ENCODE measurements at places on chromosomes 16 and 17. TPM values are rescaled to one million over a fixed set of nuclear protein-coding genes. Genes with fewer than 3 reads are reported as not detected.

DNA sequence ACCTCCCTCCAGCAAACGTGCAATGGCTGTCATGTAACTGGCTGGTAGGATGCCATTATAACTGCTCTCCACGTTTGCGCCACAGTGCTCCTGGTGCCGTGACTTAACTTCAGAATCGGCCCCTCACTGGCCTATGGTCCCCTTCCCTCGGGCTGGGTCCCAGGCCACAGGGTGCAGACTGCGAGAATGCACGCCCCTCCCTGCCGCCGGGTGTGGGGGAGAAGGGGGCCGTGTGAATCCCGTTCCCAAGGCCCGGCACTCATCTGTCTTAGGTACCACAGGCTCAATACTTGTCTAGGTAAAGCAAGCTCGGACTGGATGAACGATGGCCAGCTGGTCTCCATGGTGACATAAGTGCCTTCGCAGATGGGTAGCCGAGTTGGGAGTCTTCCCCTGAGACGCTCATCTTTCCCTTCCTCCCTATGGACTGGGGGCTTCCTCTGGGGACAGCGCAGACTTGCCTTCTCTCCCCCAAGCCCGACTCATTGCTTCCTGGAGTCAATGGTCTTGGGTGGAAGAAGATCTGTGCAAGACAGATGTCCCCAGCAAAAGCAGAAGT lies 37.8 kb downstream of the TIMM22 start:
- peaks cover 8% of the 10 kb centered on the region for H3K4me1 ChIP-seq
- H3K27ac ChIP-seq: no peak overlapping the region
- H3K36me3 ChIP-seq: no peaks in the 10 kb centered on the region
- DNase-seq: no peak
- no peak overlapping the region for H3K4me3 ChIP-seq

DNA sequence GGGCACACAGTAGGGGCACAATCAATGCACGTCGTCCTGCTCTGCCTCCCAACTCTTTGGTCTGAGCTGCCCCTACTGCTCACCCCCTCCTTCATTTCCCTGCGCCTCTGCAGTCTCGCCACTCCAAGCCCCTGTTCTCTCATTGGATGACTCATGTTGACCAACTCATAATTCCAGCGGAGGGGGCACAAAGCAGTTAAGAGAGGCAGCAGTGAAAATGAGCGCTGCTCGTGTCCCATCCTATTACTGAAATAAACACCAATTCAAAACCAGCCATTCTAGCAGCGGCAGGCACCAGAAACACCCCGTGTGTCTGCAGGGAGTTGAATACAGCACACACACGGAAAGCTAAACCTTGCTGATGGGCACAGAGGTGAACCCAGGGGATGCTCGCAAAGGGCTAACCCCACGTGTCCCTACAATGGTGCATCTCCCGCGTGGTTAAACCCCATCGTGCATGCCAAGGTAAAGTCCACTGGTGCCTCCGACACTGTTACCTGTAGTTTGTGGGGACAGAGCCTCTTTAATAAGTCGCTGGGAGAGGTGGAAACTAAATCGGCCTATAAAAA lies 310.4 kb downstream of the XYLT1 start:
- H3K4me1 ChIP-seq: peaks cover 25% of the 10 kb centered on the region
- H3K27me3 ChIP-seq: no peaks in the 10 kb centered on the region
- H3K36me3 ChIP-seq: no peaks in the 10 kb centered on the region
- peak overlapping the region; percentile 1 for H3K27ac ChIP-seq
- no peak for DNase-seq

GRCh38 chr17:59825533-59826322 lies 67.0 kb downstream of the TUBD1 start:
- DNase-seq: no peak
- no peak overlapping the region for H3K4me3 ChIP-seq
- no peaks in the 10 kb centered on the region for H3K27me3 ChIP-seq
- no peaks in the 10 kb centered on the region for H3K36me3 ChIP-seq
- peak overlapping the region; percentile 87 for H3K27ac ChIP-seq

GRCh38 chr17:3740611-3741073 lies 16.9 kb downstream of the HASPIN start:
- H3K27me3 ChIP-seq: no peaks in the 10 kb centered on the region
- no peak for DNase-seq
- H3K4me1 ChIP-seq: peaks cover 22% of the 10 kb centered on the region
- H3K4me3 ChIP-seq: no peak overlapping the region

Gene KRTAP3-1
- not detected for total RNA-seq

Gene USP31
- 17.4 TPM for total RNA-seq

Gene OMG
- not detected for total RNA-seq

DNA sequence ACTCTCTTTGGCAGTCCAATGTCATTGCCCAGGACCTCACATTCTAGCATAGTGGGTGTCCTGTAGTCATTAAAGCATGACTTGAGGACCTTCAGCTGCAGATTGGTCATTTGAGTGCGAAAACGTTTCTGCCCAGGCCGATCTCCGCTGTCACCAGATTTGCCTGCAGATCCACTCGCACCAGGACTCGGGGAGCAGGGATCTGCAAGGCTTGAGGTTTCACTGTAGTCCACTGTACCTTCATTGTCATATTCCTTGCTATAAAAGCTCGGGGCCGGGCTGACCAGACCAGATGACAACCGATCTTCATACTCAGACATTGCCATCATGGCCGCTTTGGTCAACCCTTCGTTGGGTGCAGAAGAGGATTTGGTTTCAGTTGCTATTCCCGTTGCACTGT lies 254.2 kb downstream of the ZFHX3 start:
- H3K27ac ChIP-seq: no peak overlapping the region
- H3K4me1 ChIP-seq: no peaks in the 10 kb centered on the region
- H3K36me3 ChIP-seq: peaks cover 18% of the 10 kb centered on the region

GRCh38 chr17:20315821-20316220 lies 151.5 kb downstream of the LGALS9B start:
- H3K27ac ChIP-seq: no peak overlapping the region
- no peaks in the 10 kb centered on the region for H3K4me1 ChIP-seq
- 0 out of 2 replicates have a peak, but pooled peaks cover 3% of the 10 kb centered on the region for H3K27me3 ChIP-seq
- no peak overlapping the region for H3K4me3 ChIP-seq

DNA sequence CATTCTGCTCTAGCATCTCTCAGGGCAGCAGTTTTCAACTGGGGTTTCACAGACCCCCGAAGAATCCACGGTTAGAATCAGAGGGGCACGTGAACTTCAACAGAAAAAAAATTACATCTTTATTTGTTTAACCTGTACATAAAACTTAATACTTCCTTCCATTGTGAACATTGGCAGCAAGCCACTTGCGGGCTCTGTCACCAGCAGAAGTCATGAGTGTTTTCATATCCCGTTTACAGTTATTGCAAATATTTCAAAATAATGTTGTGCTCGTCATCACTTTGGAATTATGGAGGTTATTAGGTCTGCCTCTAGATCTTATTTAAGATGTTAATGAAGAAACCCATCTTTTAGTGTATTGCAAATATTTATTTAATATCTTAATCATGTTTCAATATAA lies 109.8 kb downstream of the SDR42E1 start:
- H3K36me3 ChIP-seq: peaks cover 9% of the 10 kb centered on the region
- no peak for DNase-seq
- no peak overlapping the region for H3K27ac ChIP-seq
- H3K4me3 ChIP-seq: no peak overlapping the region

- no peaks in the 10 kb centered on the region for H3K36me3 ChIP-seq
- H3K27me3 ChIP-seq: no peaks in the 10 kb centered on the region
- H3K27ac ChIP-seq: no peak overlapping the region
- H3K4me1 ChIP-seq: peaks cover 4% of the 10 kb centered on the region
- no peak overlapping the region for H3K4me3 ChIP-seq
Measured at GRCh38 chr17:71502443-71502842, 618.4 kb upstream of the SOX9 start.

- no peaks in the 10 kb centered on the region for H3K4me1 ChIP-seq
- DNase-seq: no peak
- H3K4me3 ChIP-seq: no peak overlapping the region
- no peak overlapping the region for H3K27ac ChIP-seq
- H3K36me3 ChIP-seq: no peaks in the 10 kb centered on the region
Measured at GRCh38 chr17:78939615-78940014, 14.4 kb upstream of the TIMP2 start.

Gene PRSS8
- total RNA-seq: 78.8 TPM

Gene MYH1
- total RNA-seq: not detected

Gene KRTAP3-2
- total RNA-seq: not detected

DNA sequence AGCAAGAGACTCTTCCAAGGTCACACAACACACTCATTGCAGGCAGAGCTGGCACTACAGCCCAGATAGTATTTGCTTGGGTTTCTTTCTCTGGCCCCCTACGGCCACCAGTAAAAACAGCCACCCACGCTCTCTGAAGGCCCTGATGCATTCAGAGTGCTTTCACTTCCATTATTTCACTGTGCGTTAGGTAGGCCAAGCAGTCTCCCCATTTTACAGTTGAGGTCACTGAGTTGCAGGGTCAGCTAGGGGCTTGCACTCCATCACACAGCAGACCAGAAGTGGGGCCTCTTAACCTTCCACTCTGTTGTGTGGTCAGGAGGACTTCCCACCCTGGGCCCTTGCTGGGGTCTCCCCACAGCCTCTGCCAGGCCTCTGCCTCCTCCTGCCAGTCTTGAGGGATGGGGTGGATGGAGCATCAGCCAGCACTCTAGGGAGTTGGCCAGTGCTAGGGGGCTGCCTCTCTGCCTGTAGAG lies 2.5 kb downstream of the TBX21 start:
- peaks cover 9% of the 10 kb centered on the region for H3K4me1 ChIP-seq
- H3K27ac ChIP-seq: no peak overlapping the region
- no peak overlapping the region for H3K4me3 ChIP-seq
- no peaks in the 10 kb centered on the region for H3K36me3 ChIP-seq
- peaks cover 62% of the 10 kb centered on the region for H3K27me3 ChIP-seq

Gene VTN
- 1.3 TPM for total RNA-seq

GRCh38 chr17:80006339-80006720 lies 29.3 kb downstream of the TBC1D16 start:
- no peak for DNase-seq
- H3K4me1 ChIP-seq: peaks cover 8% of the 10 kb centered on the region
- peak overlapping the region; percentile 81 for H3K4me3 ChIP-seq

DNA sequence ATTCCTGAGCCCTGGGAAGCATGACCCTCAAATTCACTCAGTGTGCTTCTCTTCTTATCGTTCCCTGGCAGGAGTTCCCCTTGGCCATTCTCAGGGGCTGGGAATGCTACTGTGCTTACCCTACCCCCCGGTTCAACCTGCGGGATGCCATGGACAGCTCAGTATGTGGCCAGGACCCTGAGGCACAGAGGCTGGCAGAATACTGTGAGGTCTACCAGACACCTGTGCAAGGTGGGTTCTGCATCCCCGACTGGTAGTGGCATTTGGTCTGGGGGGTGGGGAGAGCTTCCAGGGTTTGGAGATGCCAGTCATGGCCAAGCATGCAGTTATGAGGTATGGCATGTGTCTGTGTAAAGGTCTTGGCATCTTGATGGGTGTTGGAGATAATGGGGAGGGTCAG lies 39.4 kb downstream of the WSCD1 start:
- H3K27me3 ChIP-seq: no peaks in the 10 kb centered on the region
- H3K27ac ChIP-seq: no peak overlapping the region
- peaks cover 58% of the 10 kb centered on the region for H3K36me3 ChIP-seq
- no peaks in the 10 kb centered on the region for H3K4me1 ChIP-seq
- no peak for DNase-seq

DNA sequence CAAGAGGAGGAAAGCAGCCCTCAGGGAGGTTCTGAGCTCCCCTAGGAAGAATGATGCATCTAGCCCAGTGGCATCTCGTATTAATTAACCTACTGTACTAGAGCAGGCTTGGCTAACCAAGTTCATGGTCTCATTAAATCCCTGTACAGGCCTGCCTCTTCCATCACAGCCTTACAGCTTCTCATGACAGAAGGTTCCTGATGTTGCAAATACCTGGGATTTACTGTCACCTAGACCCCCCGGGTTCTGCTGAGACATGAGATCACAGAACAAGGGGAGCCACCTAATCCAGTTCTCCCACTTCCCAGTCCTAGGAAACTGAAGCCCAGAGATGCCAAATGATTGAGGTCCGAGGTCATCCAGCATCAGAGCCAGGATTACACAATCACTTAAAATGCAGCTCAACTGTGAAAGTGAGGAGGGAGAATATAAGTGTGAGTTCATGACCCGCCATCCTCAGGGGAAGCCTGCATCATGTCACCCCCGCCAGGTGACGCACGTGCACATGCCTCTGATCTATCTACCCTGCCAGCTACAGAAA lies 23.9 kb downstream of the ACLY start:
- H3K4me1 ChIP-seq: no peaks in the 10 kb centered on the region
- H3K27ac ChIP-seq: no peak overlapping the region
- no peak for DNase-seq
- H3K27me3 ChIP-seq: no peaks in the 10 kb centered on the region
- H3K4me3 ChIP-seq: no peak overlapping the region
- peaks cover 78% of the 10 kb centered on the region for H3K36me3 ChIP-seq

GRCh38 chr17:65529040-65529633 lies 32.3 kb downstream of the AXIN2 start:
- no peaks in the 10 kb centered on the region for H3K27me3 ChIP-seq
- H3K4me3 ChIP-seq: no peak overlapping the region
- DNase-seq: no peak
- 0 out of 2 replicates have a peak overlapping the region, but pooled peaks have one; percentile 9 for H3K27ac ChIP-seq

Gene KIF19
- total RNA-seq: 0.60 TPM

DNA sequence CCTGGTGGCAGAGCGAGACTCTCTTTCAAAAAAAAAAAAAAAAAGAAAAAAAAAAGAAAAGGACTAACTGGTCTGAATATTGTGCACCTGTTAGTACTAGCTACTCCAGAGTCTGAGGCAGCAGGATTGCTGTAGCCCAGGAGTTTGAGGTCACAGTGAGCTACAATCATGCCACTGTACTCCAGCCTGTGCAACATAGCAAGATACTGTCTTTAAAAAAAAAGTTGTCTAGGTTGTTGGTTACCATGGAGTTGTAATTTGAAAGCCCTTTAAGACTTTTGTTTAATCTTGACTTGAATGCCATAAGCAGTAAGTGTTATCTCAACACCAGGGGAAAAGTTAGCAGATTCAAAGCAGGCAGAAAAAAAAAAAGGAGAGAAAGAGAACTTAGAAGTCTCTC lies 10.9 kb upstream of the C16orf54 start:
- H3K27ac ChIP-seq: no peak overlapping the region
- no peaks in the 10 kb centered on the region for H3K36me3 ChIP-seq
- DNase-seq: no peak
- peaks cover 14% of the 10 kb centered on the region for H3K27me3 ChIP-seq
- H3K4me1 ChIP-seq: peaks cover 4% of the 10 kb centered on the region

- H3K36me3 ChIP-seq: peaks cover 68% of the 10 kb centered on the region
- no peak overlapping the region for H3K4me3 ChIP-seq
- no peak overlapping the region for H3K27ac ChIP-seq
- peaks cover 15% of the 10 kb centered on the region for H3K27me3 ChIP-seq
- no peak for DNase-seq
Measured at GRCh38 chr16:35182943-35183550, 1723.6 kb downstream of the TP53TG3F start.

Gene ADAD2
- 1.6 TPM for total RNA-seq

DNA sequence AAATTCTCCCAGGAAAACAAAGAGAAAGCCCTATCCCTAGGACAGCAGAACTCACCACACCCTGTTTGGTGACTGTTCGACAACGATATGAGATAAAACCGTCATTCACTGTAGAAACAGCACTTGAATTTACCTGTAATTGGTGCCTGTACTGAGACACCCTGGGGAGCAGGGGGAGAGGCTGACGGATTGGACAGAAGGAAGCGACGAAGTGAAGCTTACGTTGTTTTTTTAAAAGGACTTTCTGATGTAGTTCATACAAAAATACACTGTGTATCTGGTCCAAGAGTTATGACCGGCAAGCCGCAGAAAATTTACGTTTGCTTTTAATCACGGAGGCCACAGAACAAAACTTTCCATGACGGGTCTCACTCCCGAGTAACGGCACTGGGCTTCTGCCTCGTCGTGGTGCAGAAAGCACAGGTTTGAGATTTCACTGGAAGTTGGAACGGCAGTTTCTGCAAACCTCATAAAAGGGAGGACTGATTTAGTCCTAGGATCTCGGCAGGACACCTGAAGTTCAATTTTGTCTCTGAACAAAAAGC lies 9.7 kb downstream of the NXN start:
- H3K4me3 ChIP-seq: peak overlapping the region; percentile 15
- peaks cover 79% of the 10 kb centered on the region for H3K4me1 ChIP-seq
- H3K27ac ChIP-seq: peak overlapping the region; percentile 90
- no peaks in the 10 kb centered on the region for H3K27me3 ChIP-seq
- H3K36me3 ChIP-seq: peaks cover 16% of the 10 kb centered on the region
- no peak for DNase-seq

Gene P2RX5
- 6.4 TPM for total RNA-seq

All from WTC11 (cell line).